Activated T-helper 9 cell treated with anti-CD3 and anti-CD28 coated beads, Interleukin-2, amount 50 U/mL, for 16 hours (primary cell): ENCODE measurements at places on chromosomes 11 and 22.

- DNase-seq = no peak
These were observed 49.3 kb downstream of the SGSM3 start for GRCh38 chr22:40419718-40420117.

- no peak for DNase-seq
These were observed 37.6 kb downstream of the LIF start for GRCh38 chr22:30208631-30209603.

GRCh38 chr11:22775248-22775647 lies 54.4 kb downstream of the SVIP start:
- no peak for DNase-seq

DNA sequence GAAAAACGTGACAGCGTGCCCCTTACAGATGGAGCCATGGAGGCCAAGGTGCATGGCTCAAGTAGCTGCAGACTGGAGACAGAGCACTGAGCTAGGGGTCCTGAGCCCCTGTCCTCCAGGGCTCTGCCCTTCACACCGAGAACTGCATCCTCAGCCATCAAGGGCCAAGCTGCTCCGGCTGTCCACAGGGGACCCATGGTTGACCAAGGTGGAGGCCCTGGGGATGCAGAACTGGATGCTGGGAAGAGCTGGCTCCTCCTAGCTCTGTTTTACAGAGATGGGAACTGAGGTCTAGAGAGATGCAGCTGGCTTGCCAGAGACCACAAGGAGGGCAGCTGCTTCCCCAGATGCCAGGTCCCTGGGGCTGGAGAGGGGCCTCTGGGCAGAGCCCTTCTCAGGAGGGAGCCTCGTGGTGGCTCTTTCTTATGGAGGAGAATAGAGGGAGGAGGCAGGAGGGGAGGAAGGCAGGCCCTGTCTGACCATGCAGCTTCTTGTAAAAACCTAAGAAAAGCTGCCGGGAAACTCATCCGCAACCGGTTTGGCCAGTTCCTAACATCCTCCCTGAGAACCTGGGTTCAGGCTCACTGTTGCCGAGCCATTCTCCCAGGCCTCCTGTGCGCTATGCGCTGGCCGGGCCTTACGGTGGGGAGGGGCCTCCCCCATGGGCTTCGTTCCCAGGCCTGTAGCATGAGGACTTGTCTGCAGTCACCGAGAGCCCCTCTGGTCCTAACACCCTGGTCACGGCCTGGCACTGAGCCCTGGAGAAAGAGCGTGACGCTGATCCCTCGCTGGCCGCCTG lies 80.6 kb downstream of the WNT7B start:
- no peak for DNase-seq

GRCh38 chr22:20588843-20589581 lies 81.6 kb downstream of the MED15 start:
- no peak for DNase-seq

DNA sequence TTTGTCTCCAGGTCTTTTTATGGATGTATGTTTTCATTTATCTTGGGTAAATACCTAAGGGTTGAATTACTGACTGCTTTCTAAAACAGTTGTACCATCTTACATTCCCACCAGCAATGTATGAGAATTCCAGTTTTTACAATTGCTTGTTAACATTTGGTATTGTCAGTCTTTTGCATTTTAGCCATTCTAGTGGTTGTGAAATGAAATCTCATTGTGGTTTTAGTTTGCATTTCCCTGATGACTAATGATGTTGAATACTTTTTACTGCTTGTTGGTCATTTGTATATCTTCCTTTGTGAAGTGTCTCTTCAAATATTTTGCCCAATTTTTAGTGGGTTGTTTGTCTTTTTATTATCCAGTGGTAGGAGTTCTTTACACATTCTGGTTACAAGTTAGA lies 92.8 kb downstream of the ARFGAP2 start:
- DNase-seq = no peak

GRCh38 chr22:44971651-44972362 lies 38.0 kb downstream of the PHF21B start:
- no peak for DNase-seq

- no peak for DNase-seq
These were observed 10.8 kb downstream of the IGLL1 start for GRCh38 chr22:23569291-23569690.

GRCh38 chr22:20807315-20807752 lies 33.4 kb downstream of the SERPIND1 start:
- DNase-seq = no peak

DNA sequence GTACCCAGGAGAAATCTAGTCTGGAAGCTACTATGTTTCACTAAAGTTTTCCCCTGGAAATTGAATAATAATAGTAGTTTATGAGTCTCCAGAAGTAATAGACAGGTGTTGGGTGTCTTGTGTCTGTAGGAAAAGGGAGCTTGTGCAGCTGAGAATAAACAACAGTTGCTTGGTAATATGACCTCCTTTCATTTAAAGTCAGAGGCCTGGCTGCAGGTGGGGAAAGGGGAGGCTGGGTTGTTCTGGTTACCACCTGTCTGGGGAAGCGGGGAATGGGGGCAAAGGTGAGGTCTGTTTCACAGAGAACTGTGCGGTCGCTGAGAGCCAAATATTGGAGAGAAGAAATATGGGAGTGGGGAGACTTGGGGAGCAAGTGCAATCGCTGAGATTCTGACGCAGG lies 3.3 kb upstream of the GRAMD1B start:
- no peak for DNase-seq

DNA sequence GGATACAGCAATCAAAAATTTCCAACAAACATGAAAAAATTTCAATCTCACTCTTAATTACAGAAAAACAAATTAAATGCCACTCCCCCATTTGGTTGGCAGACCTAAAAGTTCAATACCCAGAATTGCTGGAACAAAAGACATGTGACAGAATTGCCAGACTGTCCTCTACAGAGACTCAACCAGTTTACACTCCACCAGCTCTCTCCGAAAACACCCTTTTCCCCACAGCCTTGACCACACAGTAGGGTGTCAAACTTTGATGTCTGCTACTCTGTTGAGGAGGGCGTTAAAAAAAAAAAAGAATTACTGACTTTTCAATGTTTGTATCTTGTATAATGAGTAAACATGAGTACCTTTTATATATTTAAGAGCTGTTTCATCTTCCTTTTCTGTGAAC lies 44.7 kb upstream of the YPEL1 start:
- no peak for DNase-seq

DNA sequence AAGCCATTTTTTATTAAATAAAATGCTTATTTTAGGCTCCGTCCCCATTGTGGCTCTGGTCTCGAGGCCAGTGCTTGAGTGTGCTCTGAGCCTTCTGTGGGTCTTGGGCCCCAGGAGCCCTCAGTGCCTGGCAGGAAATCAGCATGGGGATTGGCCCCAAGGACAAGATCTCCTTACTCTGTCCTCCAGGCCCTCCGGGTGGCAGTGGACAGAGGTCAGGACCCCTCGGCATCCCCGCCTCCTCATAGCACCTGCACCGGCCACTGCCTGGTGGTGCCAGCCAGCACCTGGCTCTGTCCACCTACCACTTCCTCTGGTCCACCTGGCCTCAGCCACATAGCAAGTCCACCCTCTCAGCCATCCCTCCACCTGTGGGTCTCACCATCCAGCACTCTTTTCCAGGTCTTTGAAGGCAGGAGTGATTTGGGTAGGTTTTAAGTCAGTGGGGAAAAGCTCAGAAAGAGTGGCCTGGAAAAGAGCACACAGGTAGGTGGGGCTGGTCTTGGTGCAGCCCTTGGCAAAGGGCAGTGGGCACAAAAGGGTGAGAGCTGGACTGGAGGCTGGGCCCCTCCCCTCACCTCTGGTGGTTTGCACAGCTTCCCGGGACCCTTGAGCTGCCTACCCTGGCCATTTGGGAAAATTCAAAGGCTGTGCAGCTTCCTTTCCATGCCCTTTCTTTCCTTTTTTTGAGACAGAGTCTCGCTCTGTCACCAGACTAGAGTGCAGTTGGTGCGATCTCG lies 3.5 kb downstream of the CLDN5 start:
- DNase-seq = no peak

DNA sequence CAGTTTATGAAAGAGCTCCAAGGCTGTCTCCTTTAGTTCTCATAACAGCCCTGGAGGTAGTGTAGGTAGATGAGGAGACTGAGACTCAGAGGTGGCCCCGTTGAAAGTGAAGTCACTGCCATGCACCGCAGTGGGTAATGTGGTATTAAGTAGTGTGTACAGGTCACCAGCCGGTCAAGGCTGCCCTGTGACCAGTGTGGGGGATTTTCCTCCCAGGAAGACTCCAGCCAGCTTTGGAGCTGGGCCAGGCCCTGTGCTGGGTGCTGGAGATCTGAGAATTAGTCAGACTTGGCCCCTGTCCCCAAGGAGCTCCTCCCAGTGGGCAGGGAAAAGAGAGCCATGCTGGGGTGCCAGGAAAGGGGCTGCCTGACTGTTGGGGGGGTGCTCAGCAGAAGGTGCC lies 5.3 kb downstream of the OMP start:
- DNase-seq = no peak

- no peak for DNase-seq
These were observed 14.8 kb downstream of the SGSM3 start for GRCh38 chr22:40385036-40385782.

DNA sequence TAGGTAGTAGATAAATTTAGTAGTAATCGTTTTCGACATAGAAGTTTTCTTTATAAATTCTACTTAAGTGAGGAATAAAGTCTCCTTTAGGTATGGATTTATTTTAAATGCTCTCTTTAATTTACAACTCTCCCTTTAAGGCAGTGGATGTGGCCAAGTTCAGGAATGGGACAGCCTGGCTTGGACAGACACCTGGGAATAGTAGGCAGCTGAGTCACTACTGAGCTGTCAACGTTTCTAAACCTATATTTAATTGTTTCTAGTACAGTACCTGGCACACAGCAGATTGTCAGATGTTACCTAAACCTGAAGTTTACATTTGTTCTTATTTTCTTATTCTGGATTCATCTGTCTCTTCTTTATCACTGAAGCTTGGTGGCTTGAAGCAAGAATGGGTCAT lies 85.1 kb downstream of the DEPDC5 start:
- no peak for DNase-seq

DNA sequence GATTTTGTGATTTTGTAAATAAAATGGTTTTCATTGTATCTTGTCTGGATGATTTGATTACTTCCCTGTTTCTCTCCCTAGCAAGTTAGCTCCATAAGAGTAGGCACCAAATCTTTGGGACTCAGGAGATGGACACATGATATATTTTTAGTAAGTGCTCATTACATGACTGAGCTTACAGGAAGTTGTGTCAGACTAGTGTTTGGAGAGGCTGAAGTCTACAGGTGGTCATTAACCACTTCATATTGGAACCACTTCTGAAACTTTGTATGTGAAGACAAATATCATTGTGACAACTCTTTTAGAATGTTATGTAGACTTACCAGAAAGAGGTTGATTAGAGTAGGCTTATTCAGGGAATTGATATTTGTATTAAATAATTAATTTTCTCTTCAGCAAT lies 19.1 kb downstream of the ARHGAP42 start:
- DNase-seq = no peak

GRCh38 chr11:62794201-62794775 lies 2.5 kb upstream of the TMEM223 start:
- DNase-seq = no peak

GRCh38 chr11:125873881-125874555 lies 13.4 kb upstream of the HYLS1 start:
- DNase-seq = no peak

- no peak for DNase-seq
These were observed 18.1 kb upstream of the HSPA8 start for GRCh38 chr11:123080015-123080414.

DNA sequence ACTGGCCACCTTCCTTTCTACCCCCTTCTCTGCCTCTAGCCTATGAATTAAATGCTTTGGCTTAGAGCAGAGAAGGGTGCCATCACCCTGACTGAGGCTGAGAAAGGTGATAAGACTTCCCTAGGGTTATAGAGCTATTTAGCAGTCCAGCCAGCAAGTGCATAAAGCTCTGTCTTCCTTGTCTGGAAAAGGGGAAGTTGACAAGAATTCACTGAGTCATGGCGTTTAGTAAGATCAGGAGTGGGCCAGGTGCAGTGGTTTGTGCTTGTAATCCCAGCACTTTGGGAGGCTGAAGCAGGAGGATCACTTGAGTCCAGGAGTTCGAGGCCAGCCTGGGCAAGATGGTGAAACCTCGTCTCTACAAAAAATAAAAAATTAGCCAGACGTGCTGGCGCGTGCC lies 63.1 kb downstream of the LHFPL7 start:
- no peak for DNase-seq

DNA sequence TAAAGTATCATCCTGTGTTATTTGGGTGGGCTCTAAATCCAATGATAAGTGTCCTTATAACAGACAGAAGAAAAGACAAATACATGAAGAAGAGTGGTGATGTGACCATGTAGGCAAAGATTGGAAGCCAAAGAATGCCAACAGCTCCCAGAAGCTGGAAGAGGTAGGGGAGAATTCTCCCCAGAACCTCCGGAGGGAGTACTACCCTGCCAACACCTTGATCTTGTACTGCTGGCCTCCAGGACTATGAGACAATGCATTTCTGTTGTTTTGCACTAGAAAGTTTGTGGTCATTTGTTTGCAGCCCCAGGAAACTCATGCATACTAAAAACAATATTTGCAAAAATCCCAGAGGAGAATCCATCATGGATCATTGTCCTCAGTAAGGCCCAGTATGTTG lies 115.0 kb upstream of the ARHGAP20 start:
- no peak for DNase-seq

DNA sequence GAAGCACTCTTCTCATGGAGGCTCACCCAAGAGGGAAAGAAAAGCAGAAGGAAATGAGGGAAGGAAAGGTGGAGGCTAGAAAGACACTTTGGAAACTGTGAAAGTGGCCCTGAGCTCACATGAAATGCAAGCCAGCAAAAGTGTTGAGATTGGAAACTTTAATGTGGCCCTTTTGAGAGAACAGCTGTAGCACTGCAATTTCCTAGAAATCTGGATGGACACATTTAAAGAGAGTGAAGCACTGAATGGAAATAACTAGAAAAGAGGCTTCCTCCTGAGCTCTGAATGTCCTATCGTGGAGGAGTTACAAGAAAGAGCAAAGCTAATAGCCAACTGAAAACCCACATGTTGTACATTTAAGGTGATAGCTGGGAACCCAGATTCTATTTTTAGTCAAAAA lies 56.0 kb downstream of the LIF start:
- DNase-seq = no peak

GRCh38 chr11:78039919-78040671 lies 17.0 kb upstream of the KCTD14 start:
- DNase-seq = no peak
